ENCODE measurements at places on chromosomes 16 and 17. TPM values are rescaled to one million over a fixed set of nuclear protein-coding genes. Genes with fewer than 3 reads are reported as not detected.

Gene PSMC5
- 157 TPM for total RNA-seq

Gene CRISPLD2
- total RNA-seq, result not detected

Gene MYH3
- 4.1 TPM for total RNA-seq

Gene RDM1
- total RNA-seq, result 18.5 TPM

Gene NEK8
- 5.1 TPM for total RNA-seq

Gene CNTNAP4
- not detected for total RNA-seq

Gene KRT28
- total RNA-seq, result not detected

Gene CEP295NL
- not detected for total RNA-seq

Gene ZFPM1
- 15.1 TPM for total RNA-seq

Gene NUDT7
- total RNA-seq, result 3.9 TPM

Gene VMO1
- 0.50 TPM for total RNA-seq

Gene KRT39
- total RNA-seq, result not detected

Gene KRTAP4-4
- total RNA-seq, result not detected

Gene CCL17
- not detected for total RNA-seq

Gene CCL5
- total RNA-seq, result 973 TPM

Gene TMED6
- 1.5 TPM for total RNA-seq

Gene ZNF213
- total RNA-seq, result 12.3 TPM

Gene ODAD4
- total RNA-seq, result 1.1 TPM

Gene GAS2L2
- not detected for total RNA-seq

Gene TMC5
- total RNA-seq, result not detected

Gene UBN1
- total RNA-seq, result 45.1 TPM

Gene ANKFN1
- total RNA-seq, result not detected

Gene EME1
- total RNA-seq, result 34.0 TPM

Gene SHISA6
- not detected for total RNA-seq

Gene BCL6B
- total RNA-seq, result 0.85 TPM

Gene C16orf96
- total RNA-seq, result not detected

Gene CA5A
- not detected for total RNA-seq

Gene SNX20
- 60.0 TPM for total RNA-seq

Gene ASIC2
- total RNA-seq, result not detected

Gene HAP1
- total RNA-seq, result 0.15 TPM

All from activated CD8-positive, alpha-beta memory T cell treated with anti-CD3 and anti-CD28 coated beads, Interleukin-2, amount 10 ng/mL, durations not matched to agents 7 days and 5 days (primary cell).